ENCODE measurements at places on chromosomes 5 and 9. TPM values are rescaled to one million over a fixed set of nuclear protein-coding genes. Genes with fewer than 3 reads are reported as not detected.

Gene PKD2L2
- total RNA-seq, result not detected

GRCh38 chr5:143898916-143899591, 87.1 kb downstream of the HMHB1 start:
- H3K36me3 ChIP-seq, result no peaks in the 10 kb centered on the region
- DNase-seq, result no peak
- H3K4me3 ChIP-seq, result no peak overlapping the region
- no peak overlapping the region for H3K27ac ChIP-seq
- no peaks in the 10 kb centered on the region for H3K27me3 ChIP-seq
- H3K4me1 ChIP-seq, result no peaks in the 10 kb centered on the region

DNA sequence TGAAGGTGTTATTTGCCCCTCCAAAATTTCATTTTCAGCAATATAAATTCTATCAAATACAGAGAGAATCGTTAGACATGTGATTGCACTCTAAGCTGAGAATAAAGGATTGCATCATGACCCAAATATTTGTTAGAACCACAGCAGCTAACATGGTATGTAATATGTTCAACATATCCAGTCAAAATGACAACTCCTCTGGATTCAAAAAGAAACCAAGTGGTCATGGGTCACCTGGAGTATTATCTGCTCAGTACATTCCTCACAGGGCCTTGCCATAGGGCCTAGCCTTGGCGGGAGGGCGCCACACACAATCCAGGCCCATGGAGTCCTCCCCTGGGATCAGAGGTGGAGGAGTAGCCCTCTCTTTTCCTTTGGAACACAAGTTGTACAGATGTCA, 179.2 kb downstream of the HSD17B3 start:
- H3K4me1 ChIP-seq, result no peaks in the 10 kb centered on the region
- no peaks in the 10 kb centered on the region for H3K27me3 ChIP-seq
- peaks cover 28% of the 10 kb centered on the region for H3K36me3 ChIP-seq
- DNase-seq, result no peak
- H3K27ac ChIP-seq, result no peak overlapping the region
- H3K4me3 ChIP-seq, result no peak overlapping the region

DNA sequence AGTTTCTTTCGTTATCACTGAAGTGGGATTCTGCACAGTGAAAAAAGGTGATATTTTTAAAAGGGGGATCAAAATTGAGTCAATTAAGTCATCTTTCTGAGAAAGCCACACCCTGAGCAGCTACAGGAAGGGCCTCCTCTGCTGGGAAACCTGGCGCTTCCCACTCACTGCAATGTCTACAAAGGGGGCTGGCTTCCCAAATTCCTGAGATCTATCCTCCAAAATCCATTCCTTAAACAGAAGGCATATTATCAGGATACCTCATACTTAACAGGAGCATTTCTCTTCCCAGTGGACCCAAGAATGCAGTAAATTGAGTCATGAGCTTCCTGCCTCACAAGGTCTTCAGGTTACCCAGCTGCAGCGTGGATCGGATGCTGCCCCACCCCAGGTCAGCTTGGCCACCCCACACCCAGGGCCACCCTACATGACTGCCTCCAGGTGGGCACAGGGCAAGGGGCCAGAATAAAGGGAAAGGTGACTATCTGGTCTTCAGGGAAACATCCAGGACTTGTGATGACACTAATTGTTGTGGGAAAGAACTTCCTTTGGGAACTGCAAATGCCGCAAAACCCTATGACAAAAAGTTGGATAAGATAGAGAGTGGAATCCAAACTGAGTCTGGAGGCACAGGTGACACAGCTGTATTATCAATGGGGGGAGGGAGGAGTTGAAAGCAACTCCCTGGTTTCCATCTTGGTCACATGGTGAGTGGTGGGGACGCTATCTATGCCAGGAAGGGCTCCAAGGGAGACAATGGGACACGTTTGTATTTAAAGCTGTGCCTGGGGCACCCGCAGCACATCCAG, 42.3 kb downstream of the ROR2 start:
- H3K27ac ChIP-seq, result no peak overlapping the region
- H3K27me3 ChIP-seq, result no peaks in the 10 kb centered on the region
- peaks cover 3% of the 10 kb centered on the region for H3K4me1 ChIP-seq
- no peak overlapping the region for H3K4me3 ChIP-seq
- DNase-seq, result no peak

Gene ZNF346
- 22.7 TPM for total RNA-seq

DNA sequence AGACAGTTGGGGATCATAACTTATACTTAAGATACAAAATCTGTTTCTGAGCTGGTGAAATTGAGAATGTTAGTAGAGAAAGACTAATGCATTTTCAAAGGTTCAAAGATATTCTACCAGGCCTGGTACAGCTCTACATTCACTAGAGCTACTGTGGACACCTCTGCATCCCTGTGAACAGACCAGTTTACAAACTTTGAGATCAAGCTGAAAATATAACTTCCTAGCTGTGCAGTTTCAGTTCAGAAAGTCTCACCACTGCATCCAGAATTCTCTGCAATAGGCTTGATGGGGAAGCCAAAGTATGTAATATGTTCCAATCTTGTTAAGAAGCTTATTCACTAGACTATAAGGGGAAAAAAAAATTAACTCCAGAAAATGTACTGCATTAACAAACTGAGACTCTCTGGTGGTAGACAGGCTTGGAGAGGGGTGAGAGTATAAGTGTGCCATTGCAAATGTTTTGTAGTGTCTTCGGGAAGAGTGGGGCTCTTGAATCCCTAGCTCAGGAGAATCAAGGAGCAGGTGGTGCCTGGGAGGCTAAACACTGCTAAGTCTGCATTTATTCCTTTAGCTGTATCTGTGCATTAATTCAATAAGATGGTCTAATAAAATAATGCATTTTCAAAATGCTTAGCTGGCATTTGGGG, 671.9 kb downstream of the NR2F1-AS1 start:
- no peak for DNase-seq
- H3K27me3 ChIP-seq, result no peaks in the 10 kb centered on the region
- no peak overlapping the region for H3K27ac ChIP-seq
- no peak overlapping the region for H3K4me3 ChIP-seq

DNA sequence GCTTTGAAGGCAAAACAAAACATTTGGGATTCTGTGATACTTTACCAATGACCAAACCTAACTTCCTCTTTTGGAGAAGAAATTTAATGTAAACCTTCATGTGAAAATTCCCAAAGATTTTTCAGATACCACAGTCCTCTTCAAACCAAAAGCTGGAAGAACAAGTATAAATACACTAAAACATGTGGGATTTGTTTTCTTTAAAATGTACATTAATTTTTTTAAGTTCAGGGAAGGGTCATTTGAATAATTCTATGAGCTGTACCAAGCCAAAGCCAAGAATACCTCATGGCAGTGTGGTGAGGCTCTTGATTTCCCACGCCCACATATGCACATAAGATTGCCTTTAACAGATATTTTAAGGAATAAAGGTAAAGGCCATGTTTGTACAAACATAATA, 28.4 kb upstream of the ITGA1 start:
- DNase-seq, result no peak
- no peak overlapping the region for H3K27ac ChIP-seq
- no peaks in the 10 kb centered on the region for H3K36me3 ChIP-seq
- no peaks in the 10 kb centered on the region for H3K27me3 ChIP-seq

- no peaks in the 10 kb centered on the region for H3K36me3 ChIP-seq
- H3K27me3 ChIP-seq, result no peaks in the 10 kb centered on the region
- no peak overlapping the region for H3K4me3 ChIP-seq
- peak; percentile 67 for DNase-seq
- H3K4me1 ChIP-seq, result no peaks in the 10 kb centered on the region
- no peak overlapping the region for H3K27ac ChIP-seq
Observed at GRCh38 chr9:113963017-113963620, 87.0 kb downstream of the ZNF618 start.

Gene NR2F1
- not detected for total RNA-seq

GRCh38 chr5:146475190-146475780, 28.2 kb downstream of the TCERG1 start:
- H3K36me3 ChIP-seq, result peaks cover 69% of the 10 kb centered on the region
- no peaks in the 10 kb centered on the region for H3K27me3 ChIP-seq
- H3K4me3 ChIP-seq, result no peak overlapping the region
- H3K4me1 ChIP-seq, result no peaks in the 10 kb centered on the region

DNA sequence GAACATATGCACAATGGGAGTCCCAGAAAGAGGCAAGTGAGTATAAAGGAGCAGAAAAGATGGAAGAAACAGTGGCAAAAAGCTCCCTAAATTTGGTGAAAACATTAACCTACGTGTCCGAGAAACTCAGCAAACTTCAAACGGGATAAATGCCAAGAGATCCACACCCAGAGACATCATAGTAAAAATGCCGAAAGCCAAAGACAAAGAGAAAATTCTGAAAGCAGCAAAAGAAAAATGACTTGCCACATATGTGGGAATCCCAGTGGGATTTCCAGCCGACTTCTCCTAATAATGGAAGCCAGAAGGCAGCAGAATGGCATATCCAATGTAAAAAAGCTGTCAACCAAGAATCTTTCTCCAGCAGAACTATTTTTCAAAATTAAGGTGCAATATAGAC, 101.2 kb downstream of the ADAMTS2 start:
- no peak for DNase-seq
- H3K27ac ChIP-seq, result no peak overlapping the region
- H3K4me1 ChIP-seq, result peaks cover 4% of the 10 kb centered on the region
- no peaks in the 10 kb centered on the region for H3K27me3 ChIP-seq
- H3K4me3 ChIP-seq, result no peak overlapping the region
- H3K36me3 ChIP-seq, result peaks cover 5% of the 10 kb centered on the region

DNA sequence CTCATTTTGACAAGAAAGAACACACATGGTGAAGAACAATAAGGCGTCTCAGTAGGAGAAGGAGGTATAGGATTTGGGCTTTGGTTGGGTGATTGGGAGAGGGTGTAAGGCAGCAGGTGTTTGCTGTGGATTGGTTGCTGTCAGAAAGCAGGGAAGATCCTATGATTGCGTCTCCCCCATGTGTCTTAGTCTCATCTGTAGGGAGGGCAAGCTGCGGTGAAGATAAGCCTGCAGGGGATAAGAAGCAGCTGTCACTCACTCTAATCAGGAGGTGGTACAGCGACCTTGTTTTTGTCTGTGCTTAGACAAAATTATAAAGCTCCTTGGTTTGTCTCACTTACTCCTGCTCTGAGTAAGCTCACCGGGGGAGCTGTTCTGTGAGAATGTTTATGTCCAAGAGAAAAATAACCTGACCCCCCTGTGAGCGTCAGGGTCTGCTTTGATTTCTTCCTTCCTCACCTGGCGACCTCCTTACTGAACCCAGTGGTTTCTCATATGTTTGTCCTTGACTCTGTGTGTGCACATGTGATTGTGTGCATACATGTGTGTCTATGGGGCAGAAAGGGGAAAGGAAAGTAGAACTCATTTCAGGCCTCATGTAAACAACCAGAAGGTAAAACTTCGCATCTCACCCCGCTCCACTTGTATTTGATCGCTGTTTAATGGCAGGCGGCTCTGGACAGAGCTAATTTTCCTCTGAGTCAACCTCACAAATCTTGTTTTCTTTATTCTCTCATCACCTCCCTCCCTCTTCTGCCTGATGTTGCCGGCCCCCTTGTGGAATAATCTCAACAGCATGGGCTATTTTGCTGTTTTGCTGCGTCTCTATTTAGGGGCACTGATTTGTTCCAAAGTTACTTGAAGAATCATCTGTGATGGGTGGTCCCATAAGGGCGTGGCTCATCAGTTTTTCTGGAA, 105.6 kb downstream of the TENT4A start:
- no peak for DNase-seq
- H3K27me3 ChIP-seq, result no peaks in the 10 kb centered on the region
- no peaks in the 10 kb centered on the region for H3K4me1 ChIP-seq
- no peak overlapping the region for H3K4me3 ChIP-seq
- no peaks in the 10 kb centered on the region for H3K36me3 ChIP-seq

DNA sequence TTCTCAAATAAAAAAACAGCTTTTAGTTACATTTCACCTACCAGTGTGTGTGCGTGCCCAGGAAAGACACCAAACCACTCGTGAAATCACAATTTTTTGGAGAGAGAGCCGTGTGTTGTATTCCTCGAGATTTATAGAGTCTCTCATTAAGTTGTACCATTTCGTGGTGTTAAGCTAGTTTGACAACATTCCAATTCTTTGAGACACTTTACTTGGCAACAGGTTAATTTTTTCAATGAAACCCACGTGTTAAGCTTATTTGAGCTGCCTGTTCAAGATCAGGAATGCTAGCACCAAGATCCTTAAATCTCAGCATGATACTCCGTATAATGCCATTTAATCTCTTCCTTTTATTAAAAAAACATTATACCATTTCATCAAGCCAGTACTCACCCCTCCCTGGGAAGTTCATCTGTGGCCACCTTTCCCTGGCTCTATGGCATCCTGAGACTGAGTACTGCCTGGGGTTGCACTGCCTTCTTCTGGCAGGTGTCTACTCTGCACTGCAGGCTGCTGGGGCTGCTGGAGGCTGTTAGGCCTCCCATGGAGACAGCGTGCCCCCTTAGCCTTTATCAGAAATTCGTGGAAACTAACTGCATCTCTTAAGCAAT, 143.7 kb downstream of the ARHGAP26 start:
- H3K27me3 ChIP-seq, result no peaks in the 10 kb centered on the region
- peaks cover 24% of the 10 kb centered on the region for H3K36me3 ChIP-seq
- no peak overlapping the region for H3K27ac ChIP-seq
- no peak for DNase-seq

GRCh38 chr9:96758845-96759673, 18.8 kb downstream of the ZNF510 start:
- H3K27me3 ChIP-seq, result no peaks in the 10 kb centered on the region
- H3K4me1 ChIP-seq, result no peaks in the 10 kb centered on the region
- no peak for DNase-seq

- H3K27ac ChIP-seq, result no peak overlapping the region
- H3K4me1 ChIP-seq, result no peaks in the 10 kb centered on the region
- no peak for DNase-seq
- no peak overlapping the region for H3K4me3 ChIP-seq
Observed at GRCh38 chr9:26809795-26810194, 82.8 kb downstream of the CAAP1 start.

Gene FGD3
- 1.8 TPM for total RNA-seq

GRCh38 chr9:131873891-131874440, 134.1 kb upstream of the RAPGEF1 start:
- H3K36me3 ChIP-seq, result no peaks in the 10 kb centered on the region
- H3K27me3 ChIP-seq, result no peaks in the 10 kb centered on the region

GRCh38 chr5:72599065-72599433, 91.8 kb upstream of the ZNF366 start:
- peaks cover 7% of the 10 kb centered on the region for H3K36me3 ChIP-seq
- no peaks in the 10 kb centered on the region for H3K4me1 ChIP-seq
- H3K4me3 ChIP-seq, result no peak overlapping the region
- H3K27me3 ChIP-seq, result no peaks in the 10 kb centered on the region
- DNase-seq, result no peak
